NK-92 treated with Interleukin-12 subunit alpha and Interleukin-12 subunit beta, amount 100 ng/mL, for 24 hours (cell line): ENCODE measurements at places on chromosomes 3 and 15.

DNA sequence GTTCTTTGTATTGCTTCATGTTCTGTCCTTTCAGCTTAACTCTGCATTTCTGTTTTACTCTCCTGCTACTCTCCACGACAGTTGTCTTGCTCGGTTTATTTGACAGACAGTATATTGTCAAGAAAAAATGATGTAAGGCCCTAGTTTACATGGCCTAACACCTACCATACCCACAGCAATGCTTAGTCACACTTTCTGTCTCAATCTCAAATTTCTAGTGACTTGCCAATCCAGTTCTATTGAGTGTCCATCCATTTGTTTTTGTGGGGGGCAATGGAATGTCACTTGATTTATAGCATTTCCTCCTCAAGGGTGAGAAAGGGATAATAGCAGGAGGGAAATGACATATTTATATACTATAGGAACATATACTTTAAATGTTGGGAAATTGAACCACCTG lies 676.2 kb downstream of the NAALADL2 start:
- DNase-seq, result no peak

DNA sequence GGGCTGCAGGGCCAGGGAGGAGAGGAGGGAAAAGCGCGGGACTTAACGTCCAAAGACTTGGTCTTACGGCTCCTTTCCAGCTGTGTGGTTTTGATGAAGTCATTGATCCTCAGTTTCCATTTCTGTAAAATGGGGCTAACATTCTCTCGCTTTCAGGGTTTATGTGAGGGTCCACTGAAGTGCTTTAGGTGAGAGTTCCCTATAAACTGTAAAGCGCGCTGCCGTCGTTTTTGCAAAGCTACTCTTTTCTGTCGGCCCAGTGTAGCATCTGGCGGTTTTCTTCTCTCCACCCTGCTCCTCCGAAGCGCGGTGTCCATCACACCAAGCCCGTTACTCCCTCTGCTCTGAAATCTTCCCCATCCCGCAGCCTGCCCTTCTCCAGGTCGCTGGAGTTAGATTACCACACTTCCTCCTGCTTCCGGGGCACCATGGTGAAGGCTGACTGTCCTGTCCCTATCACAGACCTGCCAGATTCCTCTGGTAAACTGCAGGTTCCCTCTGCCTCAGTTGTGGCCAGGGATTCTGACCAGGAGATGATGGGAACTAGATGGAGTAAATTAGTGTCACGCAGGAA lies 702 bp upstream of the DNAJC17 start:
- DNase-seq, result no peak

DNA sequence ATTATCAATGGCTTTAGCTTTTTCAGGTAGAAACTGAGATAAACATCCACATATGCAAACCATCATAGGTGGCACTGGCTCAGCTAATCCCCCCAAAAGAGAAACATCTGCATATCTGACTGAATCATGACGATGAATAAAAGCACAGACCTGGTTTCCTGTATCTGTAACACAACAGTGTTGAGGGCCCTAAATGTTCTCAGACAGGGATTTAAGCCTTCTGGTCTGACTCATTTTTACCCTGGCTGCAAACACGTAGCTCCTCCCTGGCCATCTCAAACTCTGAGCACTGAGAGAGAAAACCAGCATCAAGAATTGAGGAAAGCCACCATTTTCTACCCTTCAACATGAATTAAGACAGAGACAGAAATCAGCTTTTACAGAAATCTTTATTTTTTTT lies 35.2 kb downstream of the GLB1 start:
- no peak for DNase-seq

DNA sequence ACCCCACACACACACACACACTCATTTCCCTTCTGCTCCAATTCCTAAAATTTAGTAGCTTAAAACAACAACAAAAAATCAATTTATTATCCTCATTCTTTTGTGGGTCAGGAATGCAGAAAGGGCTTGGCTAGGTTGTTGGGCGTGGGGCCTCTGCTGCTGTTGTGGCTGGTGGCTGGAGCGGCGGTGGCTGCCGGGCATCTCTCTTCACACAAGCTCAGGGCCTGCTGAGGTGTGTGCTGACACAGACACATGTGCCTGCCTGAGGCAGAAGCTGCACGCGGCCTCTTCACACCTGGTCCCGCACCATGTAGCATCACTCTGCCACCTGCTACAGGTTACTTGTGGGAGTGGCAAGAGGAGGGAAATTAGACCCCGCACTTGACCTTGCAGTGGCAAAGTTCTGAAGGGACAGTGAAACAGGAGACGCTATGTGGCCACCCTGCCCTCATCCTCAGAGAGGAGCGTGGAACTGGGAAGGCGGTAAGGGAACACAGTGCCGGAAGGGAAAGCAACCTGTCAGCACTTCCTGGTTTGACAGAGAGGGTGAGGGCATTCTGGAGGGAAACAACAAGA lies 64.0 kb upstream of the PRR20G start:
- no peak for DNase-seq

DNA sequence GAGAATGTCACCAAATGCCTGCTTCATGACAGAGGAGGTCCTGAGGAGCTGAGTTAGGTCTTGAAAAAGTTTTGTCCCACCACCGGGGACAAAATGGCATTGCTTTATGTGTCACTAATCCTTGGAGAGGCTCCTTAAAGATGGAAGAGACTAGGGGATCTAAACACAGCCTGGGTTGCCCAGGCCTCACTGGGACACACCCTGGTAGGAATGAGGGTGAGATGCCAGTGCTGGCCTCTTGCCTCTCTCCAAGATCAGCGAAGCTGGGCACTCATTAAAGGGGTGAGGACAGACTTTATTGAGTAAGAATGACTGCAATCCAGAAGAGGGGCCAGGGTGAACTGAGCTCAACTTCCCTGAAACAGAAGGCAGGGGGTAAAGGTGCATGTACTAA lies 58.5 kb upstream of the KLF13 start:
- DNase-seq, result no peak

- DNase-seq, result no peak
Observed at GRCh38 chr3:197737749-197738462, 1.2 kb upstream of the RUBCN start.

DNA sequence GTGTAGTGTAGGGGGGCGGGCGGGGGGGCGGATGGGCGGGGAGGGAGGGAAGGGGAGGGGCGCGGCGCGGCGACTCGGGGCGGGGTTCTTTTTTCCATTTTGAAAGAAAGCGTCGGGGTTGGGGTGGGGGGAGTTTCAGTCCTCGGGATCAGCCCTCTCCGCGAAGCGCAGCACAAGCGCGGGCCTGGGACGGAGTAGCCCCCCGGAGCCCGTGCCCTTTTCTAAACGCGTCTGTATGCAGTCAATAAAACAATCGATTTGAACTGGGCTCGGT lies 6.1 kb downstream of the ISLR2 start:
- DNase-seq, result no peak

DNA sequence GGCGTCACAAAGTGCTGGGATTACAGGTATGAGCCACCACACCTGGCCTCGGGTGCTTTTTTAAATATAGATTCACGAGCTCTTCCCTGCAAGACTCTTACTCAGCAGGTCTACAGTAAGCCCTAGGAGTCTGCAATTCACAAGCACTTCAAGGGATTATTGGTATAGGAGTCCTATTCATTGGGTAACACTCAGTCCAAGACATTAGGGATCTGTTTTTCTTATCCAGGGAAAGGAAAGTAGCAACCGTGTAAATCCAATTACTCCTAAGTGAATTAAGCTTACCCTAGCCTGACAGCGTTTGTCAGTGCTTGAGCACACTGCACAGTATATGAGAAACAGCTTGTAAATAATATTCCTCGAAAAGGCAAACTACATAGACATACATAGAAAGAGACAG lies 109.9 kb downstream of the SENP2 start:
- DNase-seq, result no peak

- no peak for DNase-seq
Observed at GRCh38 chr3:167031364-167032049, 348.6 kb downstream of the ZBBX start.

DNA sequence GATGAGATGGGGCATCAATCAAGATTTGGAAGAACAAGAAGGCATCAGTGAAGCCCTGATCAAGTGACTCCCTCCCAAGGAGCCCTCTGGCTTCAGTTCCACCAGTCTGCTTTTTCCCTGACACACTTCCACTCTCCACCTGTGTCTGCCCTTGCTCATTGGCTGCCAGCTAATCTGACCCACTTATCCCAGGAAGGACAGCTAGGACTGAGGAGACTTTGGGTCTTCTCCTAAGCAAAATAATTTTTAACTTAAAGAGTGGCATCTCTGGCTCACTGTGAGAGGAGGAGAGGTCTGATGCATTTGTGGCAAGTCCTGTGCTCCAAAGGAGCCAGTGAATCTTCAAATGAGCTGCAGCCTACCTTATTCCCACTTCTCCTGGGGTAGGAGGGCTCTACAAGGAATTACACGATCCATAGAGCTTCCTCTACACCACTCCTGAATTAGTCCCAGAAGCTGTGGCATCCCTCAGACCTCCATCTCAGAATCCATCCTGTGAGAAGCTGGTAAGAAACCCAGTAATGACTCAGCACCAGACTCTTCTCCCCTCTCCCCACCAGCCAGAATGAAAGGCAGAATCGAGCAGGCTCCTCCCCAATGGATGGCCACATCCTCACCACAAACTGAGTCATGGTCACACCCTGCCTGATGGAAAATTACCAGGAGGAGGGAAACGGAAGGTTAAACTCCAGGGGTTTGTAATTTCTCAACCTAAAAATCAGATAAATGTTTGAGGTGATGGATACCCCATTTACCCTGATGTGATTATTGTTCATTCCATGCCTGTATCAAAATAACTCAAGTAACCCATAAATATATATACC lies 6.3 kb upstream of the PKM start:
- peak; percentile 85 for DNase-seq

DNA sequence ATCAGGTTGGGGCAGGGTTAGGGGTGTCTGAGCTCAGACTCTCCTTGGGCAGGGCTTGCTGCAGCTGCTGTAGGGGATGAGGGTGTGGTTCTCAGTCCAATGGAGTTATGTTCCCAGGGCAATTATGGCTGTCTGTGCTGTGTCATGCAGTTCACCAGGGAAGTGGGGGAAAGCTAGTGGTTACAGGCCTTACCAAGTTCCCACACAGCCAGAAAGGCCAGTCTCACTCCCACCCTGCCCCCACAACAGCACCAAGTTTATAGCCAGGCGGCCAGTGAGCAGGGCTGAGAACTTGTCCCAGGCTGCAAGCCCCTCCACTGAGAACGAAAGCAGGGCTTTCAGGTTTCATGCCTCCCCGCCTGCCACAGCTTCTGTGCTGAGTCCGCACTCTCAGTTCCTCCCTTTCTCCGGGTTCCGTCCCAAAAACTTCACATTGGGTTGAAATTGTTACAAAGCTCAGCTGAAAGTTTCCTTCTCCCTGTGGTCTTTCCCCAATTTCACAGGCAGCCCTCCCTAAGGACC lies 19.6 kb upstream of the CPOX start:
- DNase-seq, result no peak

DNA sequence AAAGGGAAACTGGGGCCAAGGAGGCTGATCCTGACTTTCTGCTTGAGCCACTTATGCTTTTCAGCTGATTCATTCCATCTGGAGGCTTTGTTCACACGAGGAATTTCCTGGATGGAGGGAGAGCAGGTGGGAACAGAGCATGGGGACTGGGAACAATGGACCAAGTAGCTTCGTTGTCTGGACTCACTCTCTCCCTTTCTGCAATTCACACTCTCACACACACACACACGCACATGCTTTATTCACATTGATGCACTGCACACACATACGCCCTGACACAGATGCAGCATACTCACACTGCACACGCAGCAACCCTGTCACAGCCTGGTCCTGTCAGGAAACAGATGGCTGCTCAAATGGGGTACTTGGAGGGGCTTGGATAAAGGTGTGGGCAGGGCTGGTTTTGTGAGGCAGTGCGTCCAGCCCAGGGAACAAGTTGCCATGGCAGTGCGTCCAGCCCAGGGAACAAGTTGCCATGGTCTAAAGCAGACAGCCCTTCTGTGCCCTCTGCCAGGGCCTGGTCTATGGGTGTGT lies 19.8 kb upstream of the CHCHD6 start:
- no peak for DNase-seq

DNA sequence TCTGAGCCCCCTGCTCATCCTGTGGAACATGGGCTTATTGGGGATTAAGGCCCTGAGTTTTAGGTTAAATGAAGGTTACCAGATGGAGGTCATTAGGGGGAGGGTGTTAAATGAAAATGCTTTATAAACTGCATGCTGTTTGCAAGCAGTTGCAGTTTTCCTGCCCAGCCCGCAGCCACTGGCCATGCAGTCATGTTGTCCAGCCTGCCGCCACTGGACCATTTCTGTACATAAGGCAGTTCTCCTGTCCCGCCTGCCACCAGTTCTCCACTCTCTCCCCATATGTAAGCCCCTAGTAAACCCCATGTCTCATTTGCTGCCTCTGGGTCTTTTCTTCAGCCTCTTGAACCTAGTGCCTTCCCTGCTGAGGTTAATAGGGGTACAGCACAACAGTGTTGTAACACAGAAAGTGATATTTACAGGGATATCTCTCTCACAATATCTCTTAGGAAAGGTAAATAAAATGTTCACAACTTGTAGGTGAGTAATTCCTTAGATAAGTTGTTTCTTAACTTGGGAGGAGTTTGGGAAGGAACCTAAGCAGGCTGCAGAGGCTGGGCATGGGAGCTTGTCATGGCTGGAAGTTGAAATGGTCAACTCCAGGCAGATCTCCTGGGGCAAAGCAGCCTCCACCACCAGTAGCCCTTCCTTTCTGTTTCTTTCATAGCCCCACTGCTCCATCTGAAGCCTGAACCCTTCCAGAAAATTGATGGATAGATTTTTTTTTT lies 148.2 kb downstream of the CMSS1 start:
- DNase-seq, result no peak

- DNase-seq, result no peak
Observed at GRCh38 chr3:129448186-129448895, 8.3 kb downstream of the IFT122 start.

- DNase-seq, result no peak
Observed at GRCh38 chr3:111961461-111962164, 17.2 kb upstream of the ABHD10 start.

- DNase-seq, result no peak
Observed at GRCh38 chr3:107488942-107489341, 33.8 kb upstream of the BBX start.

DNA sequence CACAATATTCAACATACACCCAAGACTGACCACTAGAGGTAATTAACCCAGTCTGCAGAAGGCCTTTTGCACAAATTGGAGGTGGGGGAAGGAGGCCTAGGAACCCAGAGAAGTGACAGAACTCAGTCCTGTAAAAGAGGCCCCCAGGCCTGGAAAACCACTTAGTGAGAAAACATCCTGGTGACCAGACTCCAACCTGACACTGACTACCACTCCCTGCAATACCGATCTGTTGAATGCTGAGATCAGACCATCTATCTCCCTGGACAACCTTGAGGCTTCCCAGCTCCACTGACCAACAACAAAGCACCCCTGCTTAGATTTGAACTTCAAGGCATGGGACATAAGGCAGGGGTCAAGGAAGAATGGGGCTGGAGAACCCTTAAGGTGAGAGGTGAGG lies 261.9 kb upstream of the WNT5A start:
- DNase-seq, result no peak

- DNase-seq, result no peak
Observed at GRCh38 chr3:115099986-115100571, 47.0 kb downstream of the ZBTB20 start.

- DNase-seq, result no peak
Observed at GRCh38 chr3:161559177-161559998, 62.8 kb downstream of the OTOL1 start.

GRCh38 chr15:39578851-39579486 lies 1.9 kb upstream of the THBS1 start:
- no peak for DNase-seq

GRCh38 chr15:57890351-57890750 lies 175.2 kb downstream of the ALDH1A2 start:
- DNase-seq, result no peak
